ENCODE measurements at places on chromosomes 6 and 20. TPM values are rescaled to one million over a fixed set of nuclear protein-coding genes. Genes with fewer than 3 reads are reported as not detected.
A peak's percentile ranks its signal among the peaks of the same experiment; 100 is the strongest.

The CGA gene
- not detected for total RNA-seq

DNA sequence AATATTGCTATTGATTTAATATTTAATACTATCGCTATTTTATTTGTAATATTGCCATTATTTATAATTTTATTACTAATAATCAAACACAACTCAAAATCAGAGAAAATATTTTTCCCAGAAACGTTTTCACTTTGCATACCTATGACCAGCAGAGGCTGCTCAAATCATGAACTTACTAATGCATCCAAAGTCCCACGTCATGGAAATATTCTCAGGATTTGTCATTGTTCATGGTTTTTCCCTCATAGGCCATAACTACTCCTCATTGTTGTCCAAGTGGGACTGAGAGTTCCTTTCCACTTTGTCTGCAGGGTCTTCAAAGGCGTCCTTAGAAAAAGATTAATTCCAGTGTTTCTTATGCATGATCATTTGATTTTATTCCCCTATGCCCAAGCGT lies 344.8 kb downstream of the THBS2 start:
- DNase-seq = no peak

DNA sequence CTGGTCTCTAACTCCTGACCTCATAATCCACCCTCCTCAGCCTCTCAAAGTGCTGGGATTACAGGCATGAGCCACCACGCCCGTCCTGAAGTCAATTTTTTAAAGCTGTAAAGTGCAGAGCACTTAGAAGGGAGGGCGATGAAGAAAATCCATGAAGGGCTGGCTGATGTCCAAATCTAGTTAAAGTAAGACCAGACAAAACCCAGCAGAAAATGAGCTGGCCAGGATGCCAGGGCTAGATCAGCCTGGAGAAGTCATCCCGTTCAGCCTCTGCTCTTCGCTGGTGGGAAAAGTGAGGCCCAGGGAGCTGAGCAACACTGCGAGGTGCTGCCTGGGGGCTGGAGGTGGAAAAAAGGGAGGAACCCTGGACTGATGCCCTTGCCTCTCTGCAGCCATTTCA lies 3.1 kb downstream of the BPIFB4 start:
- DNase-seq = no peak

- DNase-seq = no peak
These were observed 906 bp downstream of the ABCF1 start for GRCh38 chr6:30572148-30572547.

- DNase-seq = no peak
These were observed 31.9 kb downstream of the PNPLA1 start for GRCh38 chr6:36301781-36302180.

GRCh38 chr6:118249680-118250079 lies 298.4 kb upstream of the PLN start:
- DNase-seq = no peak

DNA sequence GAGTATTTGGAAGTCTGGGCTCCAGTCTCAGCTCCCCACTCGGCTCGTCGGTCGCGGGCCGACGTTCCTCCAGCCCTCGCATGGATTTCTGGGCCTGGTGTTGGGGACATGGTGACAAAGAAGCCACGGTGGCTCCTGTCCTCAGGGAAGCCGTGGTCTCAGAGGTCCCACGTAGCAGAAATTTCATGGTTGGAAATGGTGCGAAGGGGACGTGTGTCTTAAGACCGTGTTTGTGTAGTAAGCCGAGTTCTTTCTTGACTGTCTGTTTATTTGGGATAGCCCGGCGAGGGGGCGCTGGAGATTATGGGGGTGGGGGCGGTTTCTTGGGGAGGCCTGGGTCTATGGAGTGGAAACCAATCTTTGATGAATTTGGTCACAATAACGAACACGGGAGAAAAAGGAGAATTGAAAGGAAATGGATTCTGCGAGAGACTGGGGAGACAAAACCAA lies 23.5 kb upstream of the MAP3K7 start:
- DNase-seq = no peak

DNA sequence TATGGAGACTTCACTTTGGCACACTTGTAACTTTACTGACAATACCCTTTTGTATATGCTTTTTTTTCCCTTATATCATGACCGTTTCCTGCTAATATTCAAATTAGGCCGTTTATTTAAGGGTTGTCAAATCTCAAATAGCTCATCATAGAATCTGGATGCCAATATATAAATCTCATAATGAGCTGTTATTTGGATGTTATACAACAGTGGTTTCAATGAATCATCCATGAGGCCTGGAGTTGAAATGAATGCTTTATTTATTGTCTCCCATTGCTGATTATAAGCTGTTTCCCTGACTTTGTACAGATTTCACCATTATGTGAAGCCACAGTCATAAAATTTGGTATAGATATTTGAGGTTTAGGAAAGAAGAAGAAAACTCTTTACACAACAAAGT lies 256.1 kb downstream of the PLCB1 start:
- DNase-seq = no peak

DNA sequence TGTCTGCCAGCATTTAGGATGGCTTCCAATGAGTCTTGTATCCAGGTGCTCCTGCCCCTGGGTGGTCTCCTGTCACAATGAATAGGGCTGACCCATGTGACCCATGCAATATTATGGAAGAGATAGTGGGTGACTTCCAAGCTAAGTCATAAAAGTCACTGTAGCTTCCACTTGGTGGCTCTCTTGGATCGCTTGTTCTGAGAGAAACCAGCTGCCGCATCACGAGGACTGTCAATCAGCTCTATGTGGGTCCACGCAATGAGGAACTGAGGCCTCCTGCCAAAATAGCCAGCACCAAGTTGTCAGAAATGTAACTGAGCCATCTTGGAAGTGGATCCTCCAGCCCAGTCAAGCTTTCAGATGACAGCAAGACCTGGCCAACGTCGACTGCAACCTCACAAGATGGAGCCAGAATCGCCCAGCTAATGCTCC lies 14.9 kb upstream of the MATN4 start:
- no peak for DNase-seq

DNA sequence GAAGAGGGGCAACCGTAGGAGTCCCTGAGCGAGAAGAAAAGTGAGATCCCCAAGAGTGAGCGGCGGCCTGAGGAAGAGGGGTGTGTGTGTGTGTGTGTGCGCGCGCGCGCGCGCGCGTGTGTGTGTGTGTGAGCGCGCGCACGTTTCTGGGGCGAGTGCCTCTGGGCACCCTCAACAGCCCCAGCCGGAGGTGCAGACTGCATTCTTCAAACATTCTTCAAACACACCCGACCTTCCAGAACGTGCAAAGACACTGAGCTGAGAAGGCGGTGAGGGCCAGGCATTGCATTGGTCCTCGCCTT lies 76.2 kb upstream of the FOXP4 start:
- DNase-seq = no peak

The DAAM2 gene
- not detected for total RNA-seq

DNA sequence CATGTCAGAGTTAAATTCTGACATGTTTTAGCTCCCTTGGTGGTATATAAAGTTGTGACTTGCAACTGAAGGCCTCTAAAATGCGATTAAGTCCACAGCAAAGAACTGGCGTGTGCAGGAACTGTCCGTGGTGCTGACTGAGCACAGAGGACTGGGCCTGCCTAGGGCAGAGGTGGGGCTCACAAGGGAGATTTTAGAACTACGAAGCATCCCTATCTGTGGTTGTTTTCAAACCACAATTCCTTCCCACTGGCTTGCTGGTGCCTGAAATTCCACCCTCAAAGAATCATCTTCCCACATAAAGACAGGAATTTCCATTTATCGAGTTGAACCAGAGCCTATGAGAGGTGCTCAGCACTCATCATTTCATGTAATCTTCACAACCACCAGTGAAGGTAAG lies 30.1 kb downstream of the RIMS4 start:
- peak; percentile 18 for DNase-seq

The DYNLT2 gene
- 4.3 TPM for total RNA-seq

GRCh38 chr6:159047891-159048685 lies 3.3 kb upstream of the TAGAP start:
- DNase-seq = no peak

- DNase-seq = no peak
These were observed 223.5 kb downstream of the TBC1D32 start for GRCh38 chr6:121110733-121111132.

GRCh38 chr6:116945809-116946208 lies 68.8 kb downstream of the RFX6 start:
- DNase-seq = no peak

DNA sequence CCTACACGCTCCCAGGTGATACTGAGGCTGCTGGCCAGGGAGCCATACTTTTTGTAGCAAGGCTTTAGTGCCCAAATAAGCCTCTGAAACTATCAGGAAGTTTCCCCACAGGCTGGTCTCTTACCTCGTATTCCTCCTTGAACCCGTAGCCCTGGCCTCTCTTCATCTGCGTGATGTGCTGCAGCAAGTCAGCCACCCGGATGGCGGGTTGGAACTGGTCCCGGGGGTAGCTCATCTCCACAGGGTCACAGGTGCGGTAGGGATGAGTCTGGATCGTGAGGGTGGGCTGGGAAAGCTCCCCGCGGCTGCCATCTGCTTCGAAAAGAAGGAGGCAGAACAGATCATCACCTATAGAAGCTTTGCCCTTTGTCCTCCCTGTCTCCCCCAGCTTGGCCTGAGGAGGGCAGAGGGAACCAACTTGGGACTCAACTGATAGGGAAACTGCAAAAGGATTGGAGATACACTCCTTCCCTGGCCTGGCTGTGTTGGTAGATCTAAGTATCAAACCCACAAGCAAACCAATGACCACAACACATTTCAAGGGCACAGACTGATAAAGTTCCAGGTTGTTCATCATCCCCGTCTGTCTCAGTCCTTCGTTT lies 543.2 kb upstream of the CHD6 start:
- no peak for DNase-seq

DNA sequence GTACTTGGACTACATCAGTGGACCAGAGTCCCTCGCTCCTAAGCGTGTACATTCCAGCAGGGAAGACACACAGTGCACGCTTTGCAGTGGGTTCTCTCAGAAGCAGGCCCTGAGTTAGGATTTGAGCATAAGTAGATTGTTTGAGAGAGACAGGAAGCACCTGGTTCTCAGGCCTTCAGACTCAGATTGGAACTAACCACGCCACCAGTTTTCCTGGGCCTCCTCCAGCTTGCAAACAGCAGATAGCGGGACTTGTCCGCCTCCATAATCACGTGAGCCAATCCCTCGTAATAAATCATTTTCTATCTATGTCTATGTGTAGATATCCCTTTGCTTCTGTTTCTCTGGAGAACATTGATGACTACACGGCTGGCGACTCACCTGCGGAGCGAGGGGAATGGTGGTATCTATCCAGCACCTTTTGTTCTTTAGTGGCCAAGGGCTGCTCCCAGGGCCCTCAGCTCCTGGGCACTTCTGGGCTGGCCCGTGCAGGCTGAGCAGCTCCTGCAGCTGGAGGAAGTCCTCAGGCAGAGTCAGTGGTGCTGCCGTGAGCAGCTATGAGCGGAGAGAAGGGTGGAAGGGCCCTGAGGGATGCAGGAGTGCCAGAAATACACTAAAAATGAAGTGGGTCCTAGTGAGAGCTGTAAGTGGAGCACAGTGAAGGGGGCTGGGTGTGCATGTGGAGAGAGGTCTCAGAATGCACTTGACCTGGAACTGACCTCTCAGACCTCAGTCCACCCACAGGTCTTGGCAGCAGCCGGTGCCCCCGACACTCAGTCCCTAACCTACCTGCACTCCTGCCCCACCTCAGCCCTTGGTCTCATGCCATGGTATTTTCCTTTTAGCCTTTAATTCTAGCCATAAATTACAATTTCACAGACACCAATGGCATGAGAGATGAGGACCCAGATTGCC lies 76.9 kb downstream of the STK35 start:
- no peak for DNase-seq

The ZC2HC1B gene
- not detected for total RNA-seq

The SLC22A16 gene
- not detected for total RNA-seq

GRCh38 chr20:19593762-19594161 lies 164.3 kb upstream of the RIN2 start:
- no peak for DNase-seq

The SLC17A3 gene
- total RNA-seq = 0.30 TPM

The DSP gene
- total RNA-seq = 0.14 TPM

- DNase-seq = no peak
These were observed 8.5 kb downstream of the MOXD1 start for GRCh38 chr6:132392792-132393191.

GRCh38 chr6:79589701-79590100 lies 41.4 kb upstream of the SH3BGRL2 start:
- no peak for DNase-seq

DNA sequence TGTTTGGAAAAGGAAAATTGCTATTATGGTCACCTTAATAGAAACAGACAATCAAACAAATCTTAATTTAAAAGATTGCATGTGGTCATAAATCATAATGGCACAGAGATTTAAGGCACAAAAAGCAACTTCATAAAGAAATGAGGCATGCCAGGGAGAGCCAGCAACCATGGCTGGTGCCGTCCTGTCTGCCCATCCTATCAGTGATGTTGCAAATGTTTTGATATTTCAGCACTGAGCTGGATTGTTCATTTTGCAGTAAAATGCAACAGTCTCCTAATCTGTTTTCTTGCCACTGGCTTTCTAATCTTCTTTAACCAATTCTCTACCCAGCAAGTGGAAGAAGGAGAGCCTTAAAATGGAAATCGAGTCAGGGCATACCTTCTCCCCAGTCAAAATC lies 249.8 kb downstream of the SAMD5 start:
- DNase-seq = no peak

The TXLNB gene
- total RNA-seq = 0.19 TPM

All from CD4-positive, alpha-beta T cell (primary cell).